ENCODE measurements at places on chromosomes 7 and 10. TPM values are rescaled to one million over a fixed set of nuclear protein-coding genes. Genes with fewer than 3 reads are reported as not detected.

- peak; percentile 33 for DNase-seq
Measured at GRCh38 chr7:37234928-37235327, 213.7 kb downstream of the ELMO1 start.

DNA sequence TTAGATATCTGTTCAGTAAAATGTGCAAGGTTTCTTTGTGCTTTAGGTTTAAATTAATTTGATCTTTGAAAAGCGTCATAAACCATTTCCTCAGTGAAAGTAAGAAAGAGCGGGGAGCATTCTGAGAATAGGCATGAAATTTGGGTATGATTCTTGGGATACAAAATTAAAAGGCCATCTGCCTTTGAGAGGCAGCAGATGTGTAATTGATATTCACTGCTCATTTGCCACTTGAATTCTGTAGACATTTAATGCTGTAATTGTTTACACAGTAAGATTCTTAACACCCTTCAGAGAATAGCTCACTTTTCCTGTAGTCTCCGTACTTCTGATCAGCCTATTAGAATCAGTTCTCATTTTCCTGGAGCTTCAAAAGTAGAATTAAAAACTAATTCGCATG lies 18.7 kb downstream of the FRMD4A start:
- no peak for DNase-seq

GRCh38 chr10:95237376-95238170 lies 43.5 kb downstream of the ACSM6 start:
- DNase-seq = no peak

GRCh38 chr10:86536294-86536861 lies 14.8 kb upstream of the WAPL start:
- no peak for DNase-seq

GRCh38 chr7:143243111-143243510 lies 20.1 kb upstream of the GSTK1 start:
- no peak for DNase-seq

DNA sequence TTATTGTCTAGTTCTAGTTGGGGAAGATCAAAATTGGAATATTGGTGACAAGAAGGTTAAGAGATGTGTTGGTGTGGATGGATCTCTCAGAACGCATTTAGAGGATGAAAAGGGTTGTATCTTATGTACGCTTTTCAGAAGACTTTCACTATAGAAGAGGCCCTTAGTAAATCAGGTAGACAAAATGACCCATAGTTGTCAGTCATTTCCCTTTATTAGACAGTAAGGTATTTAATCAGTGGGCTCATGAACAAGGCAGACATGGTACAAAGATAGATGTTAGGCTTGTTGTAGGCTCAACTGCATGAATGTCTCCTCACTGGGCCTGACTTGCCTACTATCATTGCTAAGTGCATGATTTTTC lies 359.2 kb downstream of the PHF14 start:
- DNase-seq = no peak

DNA sequence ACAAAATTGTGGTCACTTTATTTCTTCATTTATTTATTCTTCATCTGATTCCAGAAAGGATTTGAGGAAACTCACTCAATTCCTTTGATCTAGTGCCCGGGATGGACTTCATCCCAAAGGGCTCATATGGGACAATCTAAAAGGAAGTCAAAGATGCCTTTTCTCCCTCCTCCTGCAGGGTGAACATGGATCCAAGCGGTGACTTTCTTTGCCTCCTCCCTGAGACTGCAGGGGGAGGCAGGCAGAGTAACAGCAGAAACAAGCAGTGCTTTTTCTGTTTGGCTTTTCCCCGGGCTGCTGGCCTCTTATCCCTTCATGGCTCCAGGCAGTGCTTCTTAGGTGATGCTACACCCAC lies 10.0 kb upstream of the DNMBP start:
- DNase-seq = no peak

GRCh38 chr7:157397731-157398691 lies 61.2 kb downstream of the DNAJB6 start:
- no peak for DNase-seq

- no peak for DNase-seq
Measured at GRCh38 chr10:33249137-33249536, 85.3 kb downstream of the NRP1 start.

DNA sequence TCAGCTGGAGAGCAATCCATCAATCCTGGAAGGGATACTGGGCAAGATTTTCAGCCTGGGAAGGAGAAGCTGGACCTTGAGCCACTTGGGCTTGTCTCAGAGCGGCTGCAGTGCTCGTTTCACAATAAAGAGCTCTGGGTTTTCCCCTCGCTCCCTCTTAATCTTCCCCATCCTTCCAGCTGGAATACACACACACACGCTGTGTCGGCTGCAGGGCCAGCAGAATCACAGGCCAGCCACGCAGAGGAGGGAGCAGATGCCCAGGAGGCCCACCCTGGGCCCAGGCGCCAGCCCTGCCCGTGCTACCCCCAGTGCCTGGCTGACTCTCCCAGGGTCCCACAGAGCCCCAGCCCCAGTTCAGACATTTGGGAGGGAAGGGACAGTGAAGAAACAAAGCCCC lies 255.1 kb downstream of the TNS3 start:
- no peak for DNase-seq

The CNOT4 gene
- 8.9 TPM for total RNA-seq

The ZSCAN25 gene
- total RNA-seq = 17.5 TPM

The MMP21 gene
- total RNA-seq = not detected

The ITIH5 gene
- under 0.01 TPM for total RNA-seq

The TWIST1 gene
- total RNA-seq = 0.27 TPM

The VGF gene
- total RNA-seq = under 0.01 TPM

The ZNF804B gene
- total RNA-seq = 0.27 TPM

Data from hematopoietic multipotent progenitor cell (in vitro differentiated cells).